ENCODE measurements at places on chromosomes 13 and 19.

- no peak for ATAC-seq
Measured at GRCh38 chr19:825897-826644, 1.6 kb upstream of the AZU1 start.

DNA sequence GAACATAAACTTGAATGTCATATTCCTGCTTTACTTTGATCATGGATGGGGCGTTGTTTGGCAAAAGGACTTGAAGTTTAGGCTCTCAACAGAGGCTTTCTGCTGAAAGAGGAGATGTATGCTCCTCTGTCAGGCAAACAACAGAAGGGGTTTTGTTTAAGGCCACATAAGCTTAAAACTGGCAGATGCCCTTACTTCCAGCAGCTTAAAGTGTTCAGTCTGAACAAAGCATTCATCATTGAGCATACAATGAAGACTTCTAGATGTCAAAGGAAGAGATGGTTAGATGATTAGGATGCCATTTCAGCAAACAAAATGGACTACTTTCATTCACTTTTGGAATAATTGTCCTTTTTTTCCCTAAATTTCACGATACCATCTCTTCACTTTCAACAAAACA, 484.5 kb downstream of the SLITRK6 start:
- ATAC-seq = no peak

GRCh38 chr13:98187965-98188261, 10.8 kb upstream of the RNF113B start:
- no peak for ATAC-seq

GRCh38 chr13:20054586-20054985, 96.1 kb downstream of the ZMYM2 start:
- no peak for ATAC-seq

- ATAC-seq = peak; percentile 54
Measured at GRCh38 chr19:51460164-51460992, 2.1 kb upstream of the SIGLEC8 start.

DNA sequence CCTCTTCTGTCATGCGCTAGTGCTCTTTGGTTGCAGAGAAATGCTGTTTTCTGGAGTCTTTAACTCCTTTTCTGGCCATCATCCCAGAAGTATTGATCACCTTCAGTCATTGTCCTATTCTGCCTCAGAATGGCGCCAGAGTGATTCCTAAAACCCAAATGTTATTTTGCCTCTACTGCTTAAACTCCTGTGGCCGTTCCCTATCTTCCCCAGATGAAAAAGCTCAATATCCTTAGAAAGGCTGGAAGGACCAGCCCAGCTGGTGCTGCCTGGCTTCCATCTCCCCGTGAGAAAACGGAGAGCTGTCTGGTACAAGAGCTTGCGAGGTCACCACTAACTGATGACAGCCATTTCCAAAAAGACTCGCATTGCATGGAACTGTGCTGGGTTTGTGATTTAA, 179.1 kb downstream of the RBM26 start:
- ATAC-seq = no peak

DNA sequence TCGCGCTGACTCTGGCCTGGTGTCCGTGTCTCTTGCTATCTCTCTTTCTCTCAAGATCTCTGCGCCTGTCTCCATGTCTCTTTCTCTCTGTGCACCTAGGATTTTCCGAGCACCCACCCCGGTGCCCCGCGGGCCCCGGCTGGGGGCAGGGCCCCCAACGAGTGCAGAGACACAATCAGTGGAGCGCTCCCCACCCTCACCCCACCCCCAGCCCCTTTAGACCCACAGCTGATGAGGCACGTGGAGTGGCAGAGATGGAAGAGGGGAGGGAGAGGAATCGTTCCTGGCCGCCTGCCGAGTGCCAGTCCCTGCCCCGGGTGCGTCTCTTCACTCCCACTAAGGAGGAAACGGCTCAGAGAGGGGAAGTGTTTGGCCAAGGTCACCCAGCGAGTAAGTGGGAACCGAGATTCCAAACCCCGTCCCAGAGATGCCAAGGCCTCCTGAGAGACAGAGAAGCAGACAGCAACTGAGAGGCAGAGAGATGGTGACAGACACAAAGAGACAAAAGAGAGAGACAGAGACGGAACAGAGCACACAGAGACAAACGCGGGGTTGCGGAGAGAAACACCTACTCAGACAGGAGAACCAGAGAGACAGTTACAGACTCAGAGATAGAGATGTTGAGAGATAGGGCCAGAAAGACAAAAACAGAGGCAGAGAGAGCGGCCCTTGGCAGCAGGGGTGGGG, 626 bp upstream of the BCL3 start:
- peak; percentile 50 for ATAC-seq

- ATAC-seq = no peak
Measured at GRCh38 chr13:113158946-113159345, 498 bp downstream of the PROZ start.

GRCh38 chr19:12970070-12970820, 869 bp downstream of the DAND5 start:
- ATAC-seq = no peak

DNA sequence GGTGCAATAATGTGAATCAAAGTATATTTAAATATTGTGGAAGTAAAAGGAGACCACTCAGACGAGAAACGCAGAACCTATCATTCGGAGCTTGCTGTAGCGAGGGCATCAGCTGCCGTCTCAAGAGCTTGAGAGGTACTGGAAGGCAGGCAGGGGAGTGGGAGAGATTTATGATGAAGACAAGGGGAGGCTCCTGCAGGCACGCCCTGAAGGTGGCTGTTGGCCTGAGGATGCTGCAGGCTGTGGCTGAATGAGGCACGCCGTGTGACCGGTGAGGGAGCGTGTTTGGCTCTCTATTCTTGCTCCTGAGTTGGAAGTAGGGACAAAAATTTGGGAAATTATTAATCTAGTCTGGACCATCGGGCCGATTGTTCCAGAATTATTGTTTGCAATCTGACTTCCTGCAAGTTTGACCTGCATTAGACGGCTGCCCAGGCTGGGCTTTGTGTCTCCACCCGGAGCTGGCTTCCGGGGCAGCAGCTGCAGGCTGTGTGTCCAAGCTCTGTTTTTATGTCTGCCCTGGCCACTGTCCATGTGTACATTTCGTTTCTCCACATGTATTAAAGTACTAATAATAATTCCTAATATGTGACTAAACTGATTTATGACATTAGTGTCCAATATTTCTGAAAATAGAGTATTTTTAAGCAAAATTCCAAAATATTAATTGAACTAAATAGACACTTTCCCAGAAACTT, 91.1 kb upstream of the ANKRD10 start:
- peak; percentile 39 for ATAC-seq

DNA sequence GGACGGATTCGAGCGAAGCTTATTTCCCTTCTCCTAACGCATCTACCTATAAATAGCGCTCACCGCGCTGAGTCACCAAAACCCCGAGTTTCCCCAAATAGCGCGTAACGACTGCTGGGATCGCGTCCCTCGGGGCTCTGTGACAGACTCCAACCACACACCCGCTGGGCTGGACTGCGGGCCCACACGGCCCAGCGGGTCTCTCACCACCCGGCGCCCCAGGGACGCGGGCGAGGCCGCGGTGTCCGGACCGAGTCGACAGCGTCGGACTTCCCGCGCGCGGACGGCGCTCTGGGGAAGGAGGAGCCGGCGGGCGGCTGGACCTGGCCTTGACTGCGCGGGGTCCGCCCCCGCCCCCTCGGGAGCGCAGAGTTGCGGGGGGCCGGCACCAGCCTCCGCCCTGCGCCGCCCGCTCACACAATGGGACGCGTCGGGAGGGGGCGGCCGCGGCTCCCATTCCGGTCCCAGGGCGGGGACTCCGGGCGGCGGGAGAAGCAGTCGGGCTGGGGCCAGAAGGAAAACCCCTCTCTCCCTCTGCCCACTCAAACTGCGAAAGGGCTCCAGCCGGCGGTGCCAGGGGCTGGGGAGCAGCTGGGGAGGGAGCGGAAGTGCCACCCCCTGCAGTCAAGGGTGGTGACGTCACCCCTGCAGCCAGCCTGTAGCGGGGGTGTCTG, 108.8 kb downstream of the KCNRG start:
- ATAC-seq = peak; percentile 71

- ATAC-seq = no peak
Measured at GRCh38 chr13:99941086-99941485, 30.5 kb downstream of the ZIC5 start.

DNA sequence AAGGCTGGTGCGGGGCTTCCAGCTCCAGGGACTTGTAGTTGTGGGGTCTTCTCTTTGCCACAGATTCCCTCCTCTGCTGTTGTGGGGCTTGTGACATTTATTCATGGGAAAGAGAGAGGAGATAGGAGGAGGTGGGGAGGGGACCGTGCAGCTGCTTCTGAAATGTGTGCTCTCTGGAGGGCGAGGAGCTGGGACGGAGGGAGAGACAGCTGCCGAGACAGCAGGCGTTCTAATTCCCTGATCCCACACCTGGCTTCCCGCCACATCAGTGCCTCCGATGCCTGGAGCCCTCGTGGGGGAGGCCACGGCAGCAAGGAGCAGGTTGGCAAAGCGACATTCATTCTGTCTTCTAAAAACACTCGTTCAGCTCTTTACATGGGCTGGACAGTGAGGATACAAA, 164.4 kb downstream of the USP12 start:
- peak; percentile 56 for ATAC-seq

GRCh38 chr13:109817591-109818535, 31.5 kb upstream of the IRS2 start:
- ATAC-seq = no peak

DNA sequence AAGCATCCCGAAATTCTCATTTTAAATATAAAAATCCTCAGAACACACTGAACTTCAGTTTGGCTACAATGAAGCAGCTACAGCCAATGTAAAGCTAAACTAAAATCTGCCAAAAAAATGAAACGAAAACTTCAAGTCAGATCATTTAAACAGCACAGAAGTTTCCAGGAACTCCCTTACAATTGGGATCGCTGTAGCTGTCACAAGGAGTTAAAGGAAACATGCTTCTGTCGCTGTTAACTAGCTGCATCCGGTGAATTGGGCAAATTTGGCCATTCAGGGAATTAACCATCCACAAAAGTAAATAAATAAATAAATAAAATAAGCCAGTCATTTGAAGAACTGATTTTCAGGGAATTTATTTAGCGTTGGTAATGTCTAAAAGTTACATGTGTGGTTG, 77.0 kb upstream of the PEG3 start:
- ATAC-seq = no peak

GRCh38 chr19:35977446-35978222, 17.4 kb upstream of the SDHAF1 start:
- peak; percentile 26 for ATAC-seq

GRCh38 chr19:16660763-16661479, at the start of gene TMEM38A:
TMEM38A (plus strand) TSS chr19:16661139; CDS start chr19:16661218, 79 bp downstream.
- peak; percentile 26 for ATAC-seq

GRCh38 chr13:107960301-107960700, 255.0 kb downstream of the LIG4 start:
- no peak for ATAC-seq

DNA sequence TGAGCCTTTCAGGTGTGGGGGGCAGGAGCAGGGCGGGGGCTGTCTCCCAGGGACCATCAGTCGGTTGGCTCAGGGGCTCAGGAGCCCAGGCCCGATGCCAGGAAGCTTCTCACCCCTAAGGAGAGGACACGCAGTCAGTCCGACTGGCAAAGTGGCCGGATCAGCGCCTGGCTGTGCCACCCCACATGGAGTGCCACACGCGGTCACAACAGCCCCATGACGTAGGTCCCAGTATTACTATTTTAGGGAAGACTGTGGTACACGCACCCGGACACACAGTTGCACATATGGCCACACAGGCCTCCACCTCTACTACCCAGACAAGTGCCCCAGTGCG, 29.3 kb upstream of the GRTP1 start:
- ATAC-seq = no peak

DNA sequence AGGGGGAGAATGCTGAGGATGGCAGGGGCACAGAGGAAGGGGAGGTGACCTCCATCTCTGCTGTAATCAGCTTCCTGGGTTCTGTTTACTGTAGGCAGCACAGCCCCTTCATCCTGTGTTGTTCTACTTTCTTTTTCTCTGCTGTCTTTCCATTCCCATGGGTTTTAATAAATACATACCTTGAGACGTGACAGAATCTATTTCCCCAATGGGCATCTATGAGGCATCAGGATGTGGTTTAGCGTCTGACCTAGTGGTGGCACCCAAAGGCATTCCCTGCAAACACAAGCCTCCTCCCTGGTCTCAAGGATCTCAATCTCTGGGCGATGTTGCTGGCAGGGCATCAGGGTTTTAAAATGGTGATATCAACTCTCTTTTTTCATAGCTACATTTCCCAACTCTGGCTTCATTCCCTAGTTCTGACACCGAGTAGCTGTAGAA, 60.8 kb downstream of the ALOX5AP start:
- ATAC-seq = no peak

DNA sequence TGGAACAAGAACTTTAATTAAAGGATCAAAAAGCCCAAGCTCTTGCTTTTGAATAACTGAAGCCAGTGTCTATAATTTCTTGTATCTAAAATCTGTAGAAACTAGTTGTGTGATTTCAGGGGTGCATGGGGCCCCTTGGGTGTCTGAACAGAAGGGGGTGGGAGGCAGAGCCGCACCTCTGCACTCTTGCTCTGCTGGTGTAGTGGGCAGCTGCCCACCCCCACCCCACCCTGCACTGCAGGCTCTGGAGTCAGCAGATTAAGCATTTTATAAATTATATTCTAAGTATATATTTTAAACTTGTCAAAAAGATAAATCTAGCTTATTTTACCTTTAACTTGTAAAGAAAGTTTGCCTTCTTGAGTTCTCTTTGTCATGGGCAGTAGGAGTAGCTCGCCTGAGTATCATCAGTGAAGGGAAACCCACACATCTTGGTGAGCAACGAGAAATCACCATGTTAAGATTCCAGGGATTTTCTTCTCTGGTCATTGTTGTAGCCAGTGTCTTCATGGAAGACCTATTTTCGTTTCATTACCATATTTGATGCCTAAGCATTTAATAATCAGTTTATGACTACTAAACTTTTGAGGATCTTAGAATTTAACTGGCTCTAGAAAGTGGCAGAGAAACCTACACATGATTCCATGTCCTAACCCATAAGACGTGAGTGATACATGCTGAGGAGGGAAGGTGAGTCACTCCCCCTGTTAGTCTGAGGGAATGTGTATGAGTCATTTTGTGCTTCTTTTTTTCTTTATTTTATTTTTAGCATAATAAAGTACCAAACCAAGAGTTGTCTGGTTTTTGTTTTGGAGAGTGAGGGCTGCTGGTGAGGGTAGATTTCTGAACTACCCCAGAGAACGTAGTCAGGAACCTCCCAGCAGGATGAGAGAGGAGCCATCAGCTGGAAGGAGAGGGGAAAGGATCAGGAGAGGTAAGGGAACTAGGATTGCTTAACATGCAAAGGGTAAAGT, 7.7 kb downstream of the UBE2L5 start:
- peak; percentile 98 for ATAC-seq

- peak; percentile 53 for ATAC-seq
Measured at GRCh38 chr19:12603714-12604113, 6.9 kb downstream of the ZNF490 start.

GRCh38 chr13:60328073-60328472, 68.9 kb upstream of the TDRD3 start:
- no peak for ATAC-seq

GRCh38 chr13:25982907-25983306, 68.9 kb downstream of the SHISA2 start:
- ATAC-seq = no peak

Measured in motor neuron (in vitro differentiated cells).